ENCODE measurements at places on chromosomes 3 and 15.

DNA sequence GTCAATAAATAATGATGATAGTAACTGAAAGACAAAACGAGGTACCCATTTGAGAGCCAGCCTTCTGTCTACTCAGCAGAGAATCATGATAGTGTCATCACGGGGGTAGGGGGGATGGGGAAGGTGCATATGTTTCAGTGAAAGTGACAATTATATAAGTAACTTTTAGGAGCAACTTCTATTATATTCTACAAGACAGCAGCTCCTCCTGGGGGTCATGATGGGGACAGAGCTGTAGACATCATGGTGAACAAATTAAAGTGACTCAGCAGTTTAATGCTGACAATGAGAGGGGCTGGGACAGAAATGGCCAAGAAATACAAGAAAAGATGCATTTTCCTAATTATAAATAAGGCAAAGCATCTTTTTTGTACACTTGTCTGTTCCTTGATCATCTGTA is 11.8 kb downstream of the CAPN3 start:
- no peak for DNase-seq

- no peak for DNase-seq
Observed at GRCh38 chr15:92294759-92295158, 98.9 kb upstream of the ST8SIA2 start.

GRCh38 chr3:4029135-4029534 is 229.9 kb downstream of the LRRN1 start:
- no peak for DNase-seq

- no peak for DNase-seq
Observed at GRCh38 chr15:48380198-48380597, 49.0 kb downstream of the DUT start.

All from amniotic stem cell (primary cell).